Stimulated activated CD8-positive, alpha-beta memory T cell treated with anti-CD3 and anti-CD28 coated beads, Interleukin-2, amount 100 ng/mL, for 1 hour (primary cell): ENCODE measurements at places on chromosomes 16 and 17.

DNA sequence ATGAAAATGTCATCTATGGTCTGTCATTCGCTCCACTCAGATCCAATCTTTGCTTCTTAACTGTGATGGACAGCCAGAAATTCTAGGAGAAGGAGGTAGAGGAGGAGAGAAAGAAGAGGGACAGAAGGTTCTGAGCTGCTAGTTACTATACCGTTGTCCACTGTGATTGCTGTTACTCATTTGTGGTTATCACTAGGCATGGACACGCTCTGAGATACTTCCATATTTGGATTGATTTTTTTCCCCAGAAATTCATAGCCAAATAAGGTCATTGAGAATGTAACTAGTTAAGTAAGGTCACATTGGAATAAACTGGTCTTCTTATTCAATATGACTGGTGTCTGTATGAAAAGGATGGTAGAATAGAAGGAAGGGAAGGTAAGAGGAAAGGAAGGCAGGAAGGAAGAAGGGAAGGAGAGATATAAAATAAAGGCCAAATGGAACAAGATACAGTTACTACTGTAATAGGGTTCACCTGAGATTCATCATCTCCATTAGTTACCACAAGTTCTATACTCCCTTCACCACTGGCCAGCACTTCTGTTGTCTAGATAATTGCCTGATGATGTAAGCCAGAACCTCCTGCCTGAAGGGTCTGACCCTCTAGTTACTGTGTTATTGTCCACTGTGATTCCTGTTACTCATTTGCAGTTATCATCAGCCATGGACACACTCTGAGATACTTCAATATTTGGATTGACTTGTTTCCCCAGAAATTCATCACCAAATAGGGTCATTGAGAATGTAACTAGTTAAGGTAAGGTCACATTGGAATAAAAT, 2.9 kb downstream of the KRTAP9-7 start:
- no peak for DNase-seq

GRCh38 chr17:7888184-7888920, at the start of gene CHD3:
Gene CHD3 (plus strand): TSS chr17:7888789. CDS start chr17:7889001, 212 bp downstream.
- DNase-seq = peak; percentile 24

- no peak for DNase-seq
Observed at GRCh38 chr17:47997586-47997985, 26.7 kb downstream of the CDK5RAP3 start.

GRCh38 chr17:1765576-1765975, 3.7 kb downstream of the SERPINF1 start:
- DNase-seq = no peak

DNA sequence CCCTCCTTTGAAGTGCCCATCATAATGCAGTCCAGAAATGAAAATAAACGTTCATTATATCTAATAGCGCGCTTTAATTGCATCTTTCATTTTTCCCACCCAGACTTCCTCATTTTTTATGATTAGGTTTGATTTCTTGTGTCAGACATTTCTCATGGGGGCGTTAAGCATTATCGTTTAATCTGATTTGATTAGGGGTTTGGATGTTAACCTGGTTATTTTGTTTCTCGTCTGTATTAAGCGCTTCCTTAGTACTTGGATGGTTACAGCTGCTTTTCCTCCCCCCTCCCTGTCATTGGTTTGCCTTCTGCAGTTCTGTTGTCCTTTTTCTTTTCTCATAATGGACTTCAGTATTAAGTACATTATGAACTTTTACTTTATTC, 540 bp downstream of the MFSD11 start:
- no peak for DNase-seq

GRCh38 chr17:81460856-81461460, 51.6 kb downstream of the ACTG1 start:
- DNase-seq = no peak

DNA sequence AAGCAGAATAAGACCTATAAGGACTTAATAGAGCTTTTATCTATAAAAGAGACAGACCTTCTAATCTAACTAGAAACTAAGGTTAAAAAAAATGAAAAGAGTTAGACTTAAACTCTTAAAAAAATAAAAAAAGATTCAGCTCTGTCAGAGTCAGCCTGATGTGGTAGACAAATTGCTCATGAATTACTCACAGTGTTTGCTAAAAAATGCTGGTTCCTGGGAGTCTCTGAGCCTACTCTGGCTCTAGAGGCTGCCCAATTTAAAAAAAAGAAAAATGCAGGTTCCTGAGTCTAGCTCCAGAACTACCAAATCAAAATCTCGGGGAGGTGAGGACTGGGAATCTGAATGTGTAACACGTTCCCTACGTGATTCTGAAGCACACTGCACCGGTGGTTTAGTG, 18.1 kb downstream of the SOST start:
- DNase-seq = no peak

- DNase-seq = no peak
Observed at GRCh38 chr16:10992797-10993196, 48.4 kb downstream of the CLEC16A start.

GRCh38 chr17:43372273-43372911, 26.4 kb upstream of the ARL4D start:
- no peak for DNase-seq

DNA sequence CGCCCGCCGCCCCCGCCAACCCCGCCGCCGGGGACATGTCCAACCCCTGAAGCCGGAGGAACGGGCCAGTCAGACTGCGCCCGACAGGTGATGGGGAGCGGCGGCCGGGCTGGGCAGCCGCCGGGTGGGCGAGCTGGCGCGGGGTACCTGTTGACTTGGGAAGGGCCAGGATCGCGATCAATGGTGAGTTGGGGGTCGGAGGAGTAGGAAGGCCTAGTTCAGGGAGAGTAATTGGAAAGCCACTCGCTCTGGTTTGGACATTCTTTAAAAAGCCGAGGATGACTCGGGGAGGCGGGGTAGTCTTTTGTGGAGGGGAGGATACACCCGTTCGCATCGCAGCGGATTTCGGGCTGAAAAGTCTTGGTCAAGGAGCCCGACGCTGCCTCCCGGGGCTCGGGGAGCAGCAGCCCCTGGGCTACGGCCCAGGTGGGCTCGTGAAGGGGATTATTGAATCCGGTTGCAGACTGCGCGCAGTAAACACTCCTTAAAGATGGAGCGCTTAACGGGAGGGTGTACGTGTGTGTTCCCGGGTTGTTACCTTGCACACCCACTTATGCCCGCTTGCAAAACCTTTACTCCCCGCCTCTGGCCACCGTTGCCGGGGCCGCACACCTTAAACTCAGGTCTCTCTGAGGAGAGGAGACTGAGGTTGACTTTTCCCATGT, 123.8 kb downstream of the GOSR1 start:
- no peak for DNase-seq

- no peak for DNase-seq
Observed at GRCh38 chr17:65283704-65284103, 146.5 kb downstream of the RGS9 start.

DNA sequence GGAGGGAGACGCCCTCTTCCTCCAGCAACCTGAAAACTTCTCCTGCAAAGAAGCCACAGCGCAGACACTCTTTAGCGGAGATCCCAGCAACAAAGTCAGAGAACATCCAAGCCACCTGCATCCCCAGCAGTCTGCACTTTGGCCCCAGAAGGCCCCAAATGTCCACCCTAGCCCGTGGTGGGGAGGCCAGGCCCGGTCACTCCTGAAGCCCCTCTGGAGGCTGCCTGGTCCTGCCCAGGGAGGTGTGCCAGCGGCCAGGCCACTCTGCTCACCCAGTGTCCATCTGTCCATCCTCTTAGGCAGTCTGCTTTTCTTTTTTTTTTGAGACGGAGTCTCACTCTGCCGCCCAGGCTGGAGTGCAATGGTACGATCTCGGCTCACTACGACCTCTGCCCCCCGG, 5.4 kb downstream of the HAGHL start:
- DNase-seq = no peak

DNA sequence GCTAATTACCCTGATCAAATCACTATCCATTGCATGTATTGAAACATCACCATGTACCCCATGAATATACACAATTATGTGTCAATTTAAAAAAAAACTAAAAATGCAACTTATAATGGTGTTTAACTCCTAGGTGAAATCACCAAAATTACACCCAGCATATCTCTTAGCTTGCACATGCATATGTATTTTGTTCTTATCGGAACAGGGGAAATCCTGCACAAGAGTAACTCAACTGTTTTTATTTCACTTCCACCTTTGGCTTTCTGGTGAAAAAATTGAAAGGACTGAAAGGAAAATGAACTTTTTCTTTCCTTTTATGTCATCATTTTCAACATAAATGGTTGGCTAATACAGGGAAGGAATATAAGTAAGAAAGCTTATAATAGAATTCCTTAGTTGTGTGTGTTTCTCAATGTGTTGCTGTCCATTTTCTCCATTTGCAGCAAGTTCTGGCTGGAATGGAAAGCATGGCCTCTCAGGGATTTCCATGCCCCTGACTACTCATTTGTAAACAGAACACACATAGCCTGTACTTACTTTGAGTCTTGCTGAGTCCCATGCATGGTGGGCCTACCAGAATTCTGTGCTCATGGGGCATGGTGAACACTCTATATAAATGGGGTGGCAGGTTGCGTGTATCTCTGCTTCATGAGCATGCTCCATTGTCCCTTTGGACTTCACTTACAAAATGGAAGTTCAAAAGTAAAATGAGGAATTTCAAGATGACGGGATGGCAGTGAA, 462.0 kb downstream of the HS3ST3B1 start:
- DNase-seq = no peak

DNA sequence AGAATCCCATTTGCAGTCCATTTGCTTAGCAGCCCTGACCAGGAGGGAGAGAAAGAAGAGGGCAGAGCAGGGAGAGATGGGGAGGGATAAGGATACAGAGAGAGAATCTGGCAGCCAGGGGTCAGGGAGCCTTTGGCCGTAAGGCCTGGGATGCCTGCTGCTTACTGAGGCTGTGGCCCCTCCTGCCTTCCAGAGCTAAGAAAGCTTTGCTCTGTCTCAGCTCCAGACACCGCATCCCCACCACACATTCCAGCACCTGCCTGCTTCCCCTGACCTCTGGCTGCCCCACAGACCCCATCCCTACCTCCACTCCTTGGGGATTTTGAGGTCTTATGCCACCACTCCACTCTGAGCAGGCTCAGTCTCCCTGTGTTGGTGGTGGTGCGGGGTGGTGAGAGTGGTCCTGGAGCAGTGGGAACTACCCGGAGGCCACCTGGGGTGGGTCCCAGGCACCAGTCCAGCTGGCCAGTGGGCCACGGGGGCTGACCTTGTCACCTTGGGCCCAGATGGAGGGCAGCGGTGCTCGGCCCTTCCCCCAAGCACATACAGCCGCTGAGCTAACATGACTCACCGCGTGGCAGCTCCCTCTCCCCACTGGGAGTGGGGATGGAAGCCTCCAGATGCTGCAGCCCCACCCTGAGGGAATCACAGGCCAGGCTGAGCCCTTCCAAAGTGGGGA, 58.3 kb downstream of the RAI1 start:
- no peak for DNase-seq

- DNase-seq = no peak
Observed at GRCh38 chr17:42067371-42068091, 17.1 kb upstream of the C17orf113 start.

DNA sequence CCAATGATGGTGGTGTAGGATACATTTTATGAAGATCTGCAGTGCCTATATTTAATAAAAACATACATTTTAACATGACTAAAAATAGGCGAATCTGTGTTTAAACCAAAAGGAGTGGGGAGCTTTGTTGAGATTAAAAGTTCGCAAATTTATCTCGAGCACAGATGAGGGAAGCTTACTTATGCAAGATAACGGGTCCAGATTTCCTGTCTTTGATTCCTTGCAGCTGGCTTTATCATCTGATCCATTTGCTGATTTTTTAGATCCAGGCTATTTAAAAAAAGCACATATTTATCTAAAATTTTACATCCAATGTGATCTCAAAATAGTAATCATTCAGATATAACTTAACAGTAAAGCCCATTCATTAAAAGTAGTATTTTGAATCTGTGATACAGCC, 57.0 kb upstream of the INTS2 start:
- DNase-seq = no peak

DNA sequence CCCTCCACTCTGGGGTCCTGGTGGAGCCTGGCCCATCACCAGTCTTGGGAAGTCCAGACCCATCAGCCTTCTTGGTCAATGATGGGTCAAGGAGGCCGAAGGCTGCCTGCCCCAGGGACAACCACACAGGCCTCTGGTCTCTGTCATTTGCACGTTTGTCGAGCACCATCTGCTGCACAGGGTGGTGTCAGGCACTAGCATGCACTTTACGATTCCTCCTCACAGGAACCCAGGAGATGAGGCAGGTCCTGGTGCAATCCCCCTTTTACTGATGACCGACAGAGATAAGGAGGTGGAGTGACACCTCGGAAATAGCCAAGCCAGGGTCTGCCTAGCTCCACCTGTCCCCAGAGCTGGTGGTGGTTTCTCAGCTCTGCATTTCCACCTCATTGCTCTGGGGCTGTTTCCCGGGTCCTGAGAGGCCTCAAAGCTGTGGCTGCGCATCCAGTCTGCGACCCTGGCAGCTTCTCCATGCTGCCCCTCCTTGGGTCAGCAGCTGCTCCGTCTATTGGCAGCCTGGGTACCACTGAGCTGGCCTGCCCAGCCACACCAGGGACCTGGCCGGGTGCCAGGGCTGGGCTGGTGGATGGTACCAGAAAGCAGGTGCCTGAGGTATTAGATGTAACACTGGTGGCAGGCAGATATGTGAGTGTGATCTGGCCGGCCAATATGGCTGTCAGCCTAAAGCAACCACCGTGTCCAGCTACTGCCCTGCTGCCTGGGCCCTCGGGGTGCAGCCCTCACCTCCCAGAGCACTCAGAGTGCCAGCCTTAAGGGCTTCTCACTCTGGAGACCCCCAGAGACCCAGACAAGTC, 10.0 kb downstream of the MMP15 start:
- DNase-seq = no peak

DNA sequence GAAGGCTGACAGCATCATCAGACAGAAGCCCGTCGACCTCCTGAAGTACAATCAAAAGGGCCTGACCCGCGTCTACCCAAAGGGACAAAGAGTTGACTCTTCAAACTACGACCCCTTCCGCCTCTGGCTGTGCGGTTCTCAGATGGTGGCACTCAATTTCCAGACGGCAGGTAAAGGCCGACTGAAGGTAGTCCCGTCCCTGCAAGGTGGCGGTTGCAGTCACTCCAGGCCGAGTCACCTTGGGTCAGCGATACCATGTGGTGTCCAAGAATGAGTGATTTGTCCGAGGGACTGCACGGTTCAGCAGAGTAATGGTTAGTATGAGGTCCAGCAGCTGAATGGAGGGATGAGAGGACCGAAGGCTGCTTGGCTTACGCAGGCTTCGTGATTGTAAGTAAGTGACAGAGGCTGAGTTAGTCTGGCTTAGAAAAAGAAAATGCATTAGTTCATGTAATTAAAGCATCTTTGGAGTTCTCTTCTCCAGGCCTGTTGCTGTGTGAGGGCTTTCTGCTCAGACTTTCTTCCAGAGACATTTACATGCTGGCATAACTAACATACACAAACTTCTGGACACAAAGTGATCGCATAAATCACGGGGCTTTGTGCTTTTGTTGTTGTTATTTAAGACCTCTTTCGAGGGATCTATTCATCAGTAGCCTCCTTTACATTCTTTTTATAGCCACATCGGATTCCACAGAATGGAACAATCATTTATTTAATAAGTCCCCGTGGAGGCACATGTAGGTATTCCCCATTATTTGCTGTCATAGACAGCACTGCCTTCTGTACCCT, 74.9 kb downstream of the SDR42E1 start:
- DNase-seq = no peak

DNA sequence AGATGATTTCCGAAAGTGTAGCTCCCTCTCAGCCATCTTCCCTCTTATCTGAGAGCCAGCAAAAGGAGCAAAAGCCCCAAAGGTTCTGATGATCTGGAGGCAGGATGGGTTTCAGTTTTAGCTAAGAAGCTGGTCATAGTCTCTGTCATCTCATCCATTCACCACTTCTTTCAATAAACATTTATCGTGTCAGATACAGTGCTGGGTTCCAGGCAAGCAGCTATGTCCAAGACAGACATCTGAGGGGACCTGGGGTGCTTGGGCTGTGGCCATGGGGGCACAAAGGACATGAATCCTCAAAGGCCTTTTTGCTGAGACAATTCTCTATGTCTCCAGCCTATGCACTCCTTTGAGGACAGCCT, 1.0 kb upstream of the ETV4 start:
- no peak for DNase-seq
